ENCODE measurements at places on chromosomes 12 and 14.

GRCh38 chr14:47674543-47675465 is 601 bp downstream of the MDGA2 start:
- DNase-seq: no peak

GRCh38 chr12:109504068-109504467 is 26.6 kb downstream of the UBE3B start:
- no peak for DNase-seq

GRCh38 chr14:90968025-90968424 is 92.4 kb downstream of the RPS6KA5 start:
- DNase-seq: no peak

DNA sequence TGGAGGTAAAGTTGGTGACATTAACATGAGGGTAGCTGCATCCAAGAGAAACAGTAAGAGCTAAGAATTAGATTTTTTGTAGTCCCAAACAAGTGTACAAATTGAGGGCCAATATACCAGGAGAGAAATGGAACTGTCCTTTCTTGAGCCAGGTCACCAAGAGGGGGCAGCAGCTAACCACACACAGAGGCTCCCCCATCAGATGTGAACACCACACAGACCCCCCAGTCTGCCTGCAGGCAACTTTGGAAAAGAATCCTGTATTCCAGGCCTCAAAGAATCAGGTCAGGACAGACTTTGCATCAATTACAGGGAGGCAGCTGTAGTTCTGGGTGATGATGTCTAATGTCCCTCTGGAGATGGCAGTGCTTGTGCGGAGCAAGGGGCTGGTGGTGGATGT is 77.9 kb downstream of the SPTB start:
- DNase-seq: no peak

DNA sequence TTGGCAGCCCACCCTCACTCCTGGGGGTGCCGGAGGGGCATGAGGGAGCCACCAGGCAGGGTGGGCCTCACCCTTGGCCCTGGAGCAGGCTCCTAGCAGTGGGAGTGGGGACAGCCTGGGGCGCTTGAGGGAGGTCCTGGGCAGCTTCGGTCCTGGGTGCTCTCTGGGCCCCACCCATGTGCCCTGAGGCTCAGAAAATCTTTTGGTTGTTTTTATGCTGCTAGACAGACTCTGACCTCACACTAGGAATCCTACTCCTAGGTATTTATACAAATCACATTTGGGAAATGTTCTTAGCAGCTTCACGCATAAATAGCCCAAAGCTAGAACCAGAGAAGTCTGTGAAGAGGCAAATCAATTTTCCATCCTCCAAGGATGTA is 10.9 kb upstream of the ULK1 start:
- no peak for DNase-seq

DNA sequence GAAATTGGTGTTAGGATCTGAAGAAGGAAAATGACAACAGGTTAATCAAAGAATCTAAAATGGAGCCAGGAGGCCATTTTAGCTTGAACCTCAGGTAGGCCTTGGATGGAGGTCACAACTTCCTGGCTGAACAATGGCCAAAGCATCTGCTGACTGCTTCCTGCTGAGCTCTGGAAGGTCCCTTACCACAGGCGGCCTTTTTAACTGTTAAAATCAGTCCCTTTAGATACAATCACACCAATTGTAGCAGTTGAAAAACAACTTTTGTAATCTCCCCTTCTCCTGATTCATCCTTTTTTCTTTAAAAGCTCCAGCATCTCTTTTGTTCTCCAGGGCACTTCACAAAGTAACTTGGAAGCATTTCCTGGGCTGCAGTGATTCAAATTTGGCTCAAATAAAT is 388.8 kb downstream of the PDZRN4 start:
- DNase-seq: no peak

DNA sequence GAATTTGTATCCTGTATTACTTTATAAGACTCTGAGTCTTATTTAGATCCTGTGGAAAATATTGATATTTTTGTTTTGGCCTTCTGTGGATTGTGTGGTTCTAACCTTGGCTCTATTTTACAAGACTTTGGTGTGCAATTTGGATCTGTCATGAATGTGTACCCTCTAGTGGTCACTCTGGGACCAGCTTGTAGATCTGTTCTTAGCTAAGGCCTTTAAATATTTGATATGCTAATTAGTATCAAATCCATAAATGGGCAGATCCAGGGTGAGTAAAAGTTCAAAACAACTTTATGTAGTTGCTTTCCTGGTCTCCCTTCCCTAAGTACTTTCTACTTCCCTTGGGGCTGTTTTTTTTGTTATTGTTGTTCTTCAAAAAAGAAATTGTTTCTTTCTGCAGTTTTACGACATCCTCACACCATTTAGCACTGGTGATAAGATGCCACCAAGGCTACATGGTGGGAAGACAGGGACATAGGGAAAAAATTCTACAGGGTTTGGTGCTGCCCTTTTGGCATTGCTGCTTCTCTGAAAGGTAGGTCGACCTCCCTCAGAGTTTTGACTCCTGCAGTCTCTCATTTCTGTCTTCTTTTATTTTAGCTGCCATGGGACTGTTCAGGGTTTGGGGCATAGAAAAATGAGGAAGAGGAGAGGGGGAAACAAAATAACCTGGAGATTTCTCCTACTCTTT is 238.5 kb downstream of the GPHN start:
- DNase-seq: no peak

DNA sequence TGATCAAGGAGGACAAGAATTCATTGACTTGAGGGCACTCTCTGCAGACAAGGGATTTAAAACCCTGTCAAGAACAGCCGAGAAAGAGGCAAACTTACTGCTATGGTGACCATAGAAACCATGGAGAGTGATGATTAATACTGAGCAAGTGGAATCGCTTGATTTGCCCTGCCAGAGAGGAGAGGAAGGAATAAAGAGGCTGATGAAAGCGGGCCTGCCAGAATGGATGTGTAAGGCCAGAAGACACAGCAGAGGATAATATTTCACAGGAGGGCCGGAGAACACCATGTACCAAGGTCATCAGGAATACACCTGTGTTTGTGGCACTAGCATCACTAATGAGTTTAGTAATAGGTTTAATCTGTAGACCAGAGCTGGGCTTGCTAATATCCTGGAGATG is 221.8 kb upstream of the DCN start:
- no peak for DNase-seq

- DNase-seq: no peak
These were observed 20.1 kb downstream of the DENND5B start for GRCh38 chr12:31570880-31571279.

DNA sequence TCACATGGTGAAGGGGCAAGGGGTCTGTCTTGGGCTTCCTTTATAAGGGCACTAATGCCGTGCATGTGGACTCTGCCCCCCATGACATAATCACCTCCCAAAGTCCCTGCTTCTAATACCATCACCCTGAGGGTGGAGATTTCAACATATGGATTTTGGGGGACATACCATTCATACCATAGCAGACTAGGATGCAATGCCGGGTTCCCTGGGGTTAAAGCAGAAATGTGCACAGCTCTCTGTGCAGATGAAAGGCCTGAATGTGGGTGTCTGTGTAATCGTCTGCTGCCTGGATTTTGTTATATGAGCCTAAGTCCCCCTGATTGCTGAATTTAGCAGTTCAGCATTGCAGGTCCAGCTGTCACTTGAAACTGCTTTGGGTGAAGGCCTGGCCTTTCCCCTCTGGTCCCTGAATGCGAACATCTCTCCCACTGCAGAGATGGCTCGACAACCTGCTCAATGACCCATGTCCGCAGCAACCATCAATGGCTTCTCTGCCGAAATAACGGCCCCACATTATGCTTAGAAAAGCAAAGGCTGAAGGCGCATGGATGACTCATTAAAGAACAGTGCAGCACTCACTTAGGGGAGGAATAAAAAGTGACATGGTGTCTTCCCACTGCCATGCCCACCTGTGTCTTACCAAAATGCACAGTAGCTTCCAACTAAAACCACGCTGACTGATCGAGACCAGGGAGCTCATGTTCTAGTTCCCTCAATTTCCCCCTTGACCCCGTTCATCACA is 286.3 kb downstream of the DPF3 start:
- DNase-seq: no peak

DNA sequence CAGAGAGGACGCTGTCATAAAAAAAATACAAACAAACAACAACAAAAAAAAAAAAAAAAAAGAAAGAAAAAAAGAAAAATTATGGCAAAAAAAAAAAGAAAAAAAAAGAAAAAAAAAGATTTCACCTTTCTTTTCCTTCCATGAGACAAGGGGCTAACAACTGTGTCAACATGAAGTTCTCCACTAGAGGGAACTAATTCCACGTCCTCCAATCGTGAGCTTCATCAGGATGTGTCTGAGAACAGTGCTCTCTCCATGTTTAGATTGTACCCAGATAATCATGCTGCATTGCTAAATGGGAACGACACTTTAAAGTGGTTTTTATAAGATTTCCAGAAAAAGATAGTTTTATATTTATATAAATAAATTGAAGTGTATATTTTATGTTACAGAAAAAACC is 96.2 kb upstream of the PTPRB start:
- no peak for DNase-seq

DNA sequence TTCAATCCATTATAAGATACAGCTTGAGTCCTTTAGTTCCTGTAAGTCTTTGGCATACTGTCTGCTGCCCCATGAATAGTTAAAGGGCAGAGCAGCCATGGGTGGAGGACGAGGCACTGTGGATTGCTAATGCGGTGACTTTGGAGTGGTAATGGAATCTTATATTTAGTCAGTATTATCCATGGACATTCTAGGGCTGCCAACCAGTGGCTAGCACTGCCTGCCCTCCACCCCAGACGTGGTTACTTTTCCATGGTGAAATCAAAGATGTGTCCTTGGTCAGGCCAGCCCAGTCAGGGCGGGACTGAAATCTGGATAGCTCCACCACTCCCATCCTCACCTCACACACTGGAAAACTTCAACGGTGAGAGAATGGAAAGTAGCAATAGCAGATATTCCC is 2.3 kb downstream of the TTC9 start:
- DNase-seq: no peak

- DNase-seq: no peak
These were observed 2.7 kb upstream of the SOAT2 start for GRCh38 chr12:53100466-53101151.

- no peak for DNase-seq
These were observed 100.3 kb downstream of the ESR2 start for GRCh38 chr14:64193821-64194220.

- DNase-seq: no peak
These were observed 6.5 kb upstream of the WASHC4 start for GRCh38 chr12:105100998-105101397.
